Activated CD4-positive, CD25-positive, alpha-beta regulatory T cell treated with anti-CD3 and anti-CD28 coated beads, Interleukin-2, amount 50 U/mL, for 16 hours (primary cell): ENCODE measurements at places on chromosomes 4 and X.

DNA sequence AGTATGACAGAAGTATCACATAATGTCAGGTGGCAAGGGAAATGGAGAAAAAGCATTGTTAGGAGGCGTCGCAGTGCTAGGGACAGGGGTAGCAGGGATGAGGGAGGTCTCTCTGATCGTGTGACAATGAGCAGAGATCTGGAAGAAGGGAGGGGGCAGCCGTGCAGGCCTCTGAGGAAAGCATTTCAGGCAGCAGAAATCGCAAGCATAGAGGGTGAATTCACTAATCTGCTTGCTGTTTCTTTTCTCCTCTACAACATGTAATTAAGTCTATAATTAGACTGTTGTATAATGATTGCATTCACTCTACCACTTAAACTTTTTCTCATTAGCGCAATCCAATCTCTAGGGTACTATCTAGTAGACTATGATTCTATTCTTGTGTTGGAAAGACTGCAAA, 9.1 kb downstream of the CYP4V2 start:
- DNase-seq: no peak

DNA sequence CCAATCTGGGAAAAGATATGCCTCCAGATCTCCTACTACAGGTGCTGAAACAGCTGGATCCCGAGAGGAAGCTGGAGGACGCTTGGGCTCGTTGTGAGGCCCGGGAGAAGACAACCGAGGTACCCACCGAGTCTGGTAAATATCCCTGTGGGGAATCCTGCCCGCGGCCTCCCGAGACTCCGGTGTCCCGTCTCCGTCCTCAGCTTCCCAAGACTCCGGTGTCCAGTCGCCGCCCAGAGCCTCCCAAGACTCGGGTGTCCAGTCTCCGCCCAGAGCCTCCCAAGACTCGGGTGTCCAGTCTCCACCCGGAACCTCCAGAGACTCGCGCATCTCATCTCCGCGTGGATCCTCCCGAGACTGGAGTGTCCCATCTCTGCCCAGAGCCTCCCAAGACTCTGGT, 639 bp downstream of the FAM47B start:
- DNase-seq: no peak

DNA sequence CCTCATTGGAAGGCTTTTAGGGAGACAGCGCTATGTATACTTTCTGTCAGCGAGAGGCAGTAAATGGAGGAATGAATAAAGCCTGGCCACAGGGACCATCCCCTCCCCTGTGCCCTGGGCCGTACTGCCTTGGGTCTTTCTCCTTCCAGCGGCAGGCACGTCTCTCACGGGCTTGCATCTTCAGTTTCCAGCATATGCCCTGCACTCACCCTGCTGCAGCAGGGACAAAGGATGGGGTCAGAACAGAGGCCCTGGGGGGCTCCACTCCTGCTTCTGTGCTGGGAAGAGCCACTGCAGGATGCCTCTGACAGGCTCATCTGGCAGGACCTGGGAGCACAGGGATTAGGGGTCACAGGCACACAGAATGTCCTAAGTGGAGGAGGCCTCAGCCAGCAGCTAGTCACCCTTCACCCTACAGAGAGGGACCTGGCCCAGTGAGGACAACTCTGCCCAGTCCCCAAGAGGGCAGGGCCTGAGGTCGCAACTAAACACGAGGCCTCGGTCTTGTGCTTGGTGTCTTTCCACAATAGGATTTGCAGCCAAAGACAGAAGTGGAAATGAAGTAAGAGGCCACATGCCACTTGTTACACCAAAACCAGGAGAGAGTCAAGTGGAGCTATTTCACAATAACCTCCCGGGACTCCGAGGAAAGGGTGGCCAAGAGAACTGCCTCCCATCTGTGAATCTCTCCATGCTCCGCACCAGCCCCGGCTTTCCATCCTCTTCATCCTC, 150.8 kb downstream of the AFAP1 start:
- DNase-seq: no peak

DNA sequence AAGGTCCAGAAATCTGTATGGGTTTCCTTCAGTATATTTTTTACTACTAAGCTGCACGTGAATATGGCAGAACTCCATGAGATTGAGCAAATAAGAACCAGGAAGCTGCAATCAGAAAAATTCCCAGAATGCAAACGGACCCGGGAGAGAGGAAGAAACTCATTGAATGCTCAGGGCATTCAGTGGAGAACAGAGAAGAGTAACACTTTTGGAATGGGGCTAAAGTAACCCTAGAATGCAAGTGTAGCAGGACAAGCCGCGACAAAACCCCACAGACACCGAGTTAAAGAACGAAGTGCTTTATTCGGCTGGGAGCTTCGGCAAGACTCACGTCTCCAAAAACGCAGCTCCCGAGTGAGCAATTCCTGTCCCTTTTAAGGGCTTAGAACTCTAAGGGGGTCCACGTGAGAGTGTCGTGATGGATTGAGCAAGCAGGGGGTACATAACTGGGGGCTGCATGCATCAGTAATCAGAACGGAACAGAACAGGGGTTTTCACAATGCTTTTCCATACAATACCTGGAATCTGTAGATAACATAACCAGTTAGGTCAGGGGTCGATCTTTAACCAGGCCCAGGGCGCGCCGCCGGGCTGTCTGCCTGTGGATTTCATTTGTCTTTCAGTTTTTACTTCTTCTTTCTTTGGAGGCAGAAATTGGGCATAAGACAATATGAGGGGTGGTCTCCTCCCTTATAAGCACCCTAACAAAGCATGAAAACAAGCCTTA, 56.4 kb downstream of the RAB28 start:
- DNase-seq: no peak

DNA sequence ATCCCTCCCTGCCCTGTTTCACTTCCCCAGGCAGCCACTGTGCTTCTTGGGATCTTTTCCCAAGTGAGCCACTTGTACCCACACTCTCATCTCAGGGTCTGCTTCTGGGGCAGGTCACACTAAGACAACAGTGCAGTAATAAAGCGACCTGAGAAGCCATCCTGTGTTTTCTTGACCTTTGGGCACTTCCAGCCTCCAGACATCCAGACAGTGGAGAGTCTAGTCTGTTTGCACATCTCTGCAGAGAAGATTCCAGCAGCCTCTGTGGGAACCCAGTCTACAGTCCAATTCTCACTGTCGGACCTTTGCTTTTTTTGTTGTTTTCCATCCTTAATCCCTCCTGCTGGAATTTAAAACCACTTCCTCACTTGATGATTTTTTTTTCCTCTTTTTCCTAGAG, 50.3 kb upstream of the ATP6AP2 start:
- no peak for DNase-seq

DNA sequence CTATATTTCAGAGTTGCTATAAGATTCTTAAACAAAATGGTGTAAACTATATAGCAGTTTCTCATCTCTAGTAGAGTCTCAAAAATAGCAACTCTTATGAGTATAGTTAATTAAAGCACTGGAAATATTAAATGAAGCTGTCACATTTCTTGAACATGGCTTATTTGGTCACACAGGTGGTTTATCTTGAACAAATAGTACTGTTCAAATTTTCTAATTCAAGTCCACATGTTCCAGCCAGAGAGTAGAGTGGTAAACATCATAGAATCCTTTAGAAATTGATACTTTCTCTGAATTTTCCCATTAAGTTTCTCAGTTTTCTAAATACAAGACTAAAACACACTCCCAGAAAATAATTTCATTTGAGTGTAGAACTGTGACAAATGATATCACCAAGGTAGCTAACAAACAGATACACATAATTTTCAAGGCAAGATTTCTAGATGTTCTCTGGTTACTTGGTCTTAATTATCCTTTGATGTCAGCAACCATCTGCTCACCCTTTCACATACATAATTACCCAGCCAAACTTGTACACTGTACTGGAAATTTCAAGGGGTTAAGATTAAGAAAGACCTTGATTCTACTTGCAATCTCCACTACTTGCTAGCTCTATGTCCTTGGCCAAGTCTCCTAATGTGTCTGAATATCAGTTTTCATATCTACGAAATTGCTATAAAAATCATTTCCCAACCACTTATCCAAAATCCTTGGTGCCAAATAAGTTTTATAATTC, 24.3 kb upstream of the PAK3 start:
- DNase-seq: no peak

GRCh38 chrX:154419189-154419588, 7.8 kb downstream of the TAFAZZIN start:
- DNase-seq: no peak

DNA sequence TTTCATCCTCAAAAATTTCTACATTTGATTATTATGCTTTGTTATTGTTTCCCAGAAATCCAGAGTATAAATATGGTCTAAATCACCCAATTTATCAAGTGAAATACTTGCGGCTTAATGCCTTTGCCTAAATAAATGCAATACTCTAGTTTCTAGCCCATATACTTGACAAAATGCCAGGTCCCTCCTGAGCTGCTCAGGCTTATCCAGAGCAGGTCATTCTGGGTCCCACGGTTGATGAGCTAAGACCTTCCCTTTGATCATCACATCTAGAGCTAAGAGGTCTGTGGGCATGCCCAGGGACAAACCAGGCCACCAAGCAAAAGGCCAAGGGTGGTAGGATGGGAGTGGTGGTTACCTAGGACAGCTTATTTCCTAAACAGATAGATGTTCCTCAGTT, 180.1 kb downstream of the SMIM20 start:
- no peak for DNase-seq

DNA sequence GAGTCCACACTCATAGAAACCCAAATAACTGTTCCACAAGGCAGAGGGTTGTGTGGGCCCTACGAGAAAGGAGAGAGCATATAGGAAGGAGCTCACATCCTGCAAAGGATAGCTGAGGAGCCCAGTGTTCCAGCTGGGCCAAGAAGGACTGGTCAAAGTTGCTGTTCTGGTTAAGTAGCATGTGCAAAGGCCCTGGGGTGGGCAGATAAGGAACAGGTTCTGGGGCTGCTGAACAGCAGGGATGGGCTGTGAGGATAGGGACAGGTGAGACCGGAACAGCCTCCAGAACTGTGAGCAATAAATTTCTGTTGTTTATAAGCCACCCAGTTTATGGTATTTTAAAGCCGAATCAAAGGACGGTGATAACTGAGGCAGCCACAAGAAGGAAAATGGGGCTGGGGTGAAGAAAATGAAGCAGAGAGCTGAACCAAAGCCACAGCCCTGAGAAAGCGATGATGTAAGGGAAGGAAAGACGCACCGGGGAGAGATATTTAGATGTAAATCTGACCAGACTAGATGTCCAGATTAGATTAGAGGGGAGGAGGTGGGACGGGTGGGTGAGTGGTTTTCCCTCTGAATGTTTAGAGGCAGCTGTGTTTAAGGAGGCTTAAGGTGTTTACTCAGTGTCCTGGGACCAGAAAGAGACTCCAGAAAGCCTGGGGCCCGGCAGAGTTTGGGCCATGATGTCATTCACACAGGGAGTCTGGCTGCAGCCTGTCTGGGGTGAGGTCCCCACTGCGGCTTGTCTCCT, 180.8 kb upstream of the BCOR start:
- no peak for DNase-seq

- no peak for DNase-seq
These were observed 8.0 kb downstream of the KLF3 start for GRCh38 chr4:38672074-38672396.

GRCh38 chr4:40283968-40284367, 51.2 kb upstream of the CHRNA9 start:
- DNase-seq: peak; percentile 71

DNA sequence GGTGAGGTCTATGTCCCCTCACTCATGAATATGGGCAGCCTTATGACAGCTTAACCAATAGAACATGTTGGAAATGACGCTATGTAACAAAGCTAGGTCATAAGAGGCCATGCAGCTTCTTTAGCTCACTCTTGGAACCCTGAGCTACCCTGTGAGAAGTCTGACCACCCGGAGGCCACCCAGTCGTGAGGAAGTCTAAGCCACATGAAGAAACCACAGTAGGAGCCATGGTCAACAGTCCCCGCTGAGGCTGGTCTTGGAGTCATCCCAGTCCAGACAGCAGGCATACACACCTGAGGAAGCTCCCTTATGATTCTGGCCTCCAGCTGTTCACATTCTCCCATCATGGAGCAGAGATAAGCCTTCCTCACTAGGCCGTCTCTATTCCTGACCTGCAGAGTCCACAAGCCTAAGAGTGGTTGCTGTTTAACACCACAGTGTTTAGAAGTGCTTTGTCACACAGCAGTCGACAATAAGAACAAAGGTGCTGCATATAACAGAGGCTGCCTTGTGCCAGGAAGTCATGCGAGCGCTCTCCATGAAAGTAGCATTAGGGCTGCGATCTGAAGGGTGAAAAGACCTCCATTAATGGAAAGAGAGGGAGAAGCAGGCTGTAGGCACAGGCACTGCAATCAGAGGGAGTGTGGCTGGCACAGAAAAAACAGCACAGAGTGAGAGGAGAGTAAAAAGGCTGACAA, 38.2 kb downstream of the TSPAN5 start:
- DNase-seq: no peak

DNA sequence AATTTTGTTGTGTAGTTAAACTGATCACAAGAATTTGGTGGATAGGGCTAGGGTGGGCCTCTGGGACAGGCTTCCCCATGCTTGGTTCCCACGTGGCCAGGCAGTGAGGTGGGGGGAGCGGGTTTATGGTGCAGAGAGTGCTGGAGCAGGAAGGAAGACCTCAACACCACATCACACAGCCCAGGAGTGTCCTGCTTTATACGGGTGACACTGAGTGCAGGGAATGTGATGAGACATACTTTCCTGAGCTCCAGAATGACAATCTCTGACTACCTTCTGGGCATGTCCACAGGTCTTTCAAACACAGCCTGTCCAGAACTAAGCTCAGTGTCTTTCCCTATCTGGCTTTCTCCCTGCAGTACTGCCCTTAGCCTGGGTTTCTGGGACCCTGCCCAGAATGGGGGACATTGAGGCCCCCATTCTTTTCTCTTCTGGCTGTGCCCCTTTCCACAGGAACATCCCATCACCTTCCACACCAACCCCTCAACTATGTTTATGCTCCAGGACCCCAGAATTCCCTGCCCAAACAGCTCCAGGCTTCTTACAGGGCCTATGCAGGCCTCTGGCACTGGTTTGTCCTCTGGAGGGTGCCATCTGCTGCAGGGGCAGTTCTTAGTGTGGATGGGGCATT, 36.5 kb upstream of the RASL11B start:
- DNase-seq: no peak

DNA sequence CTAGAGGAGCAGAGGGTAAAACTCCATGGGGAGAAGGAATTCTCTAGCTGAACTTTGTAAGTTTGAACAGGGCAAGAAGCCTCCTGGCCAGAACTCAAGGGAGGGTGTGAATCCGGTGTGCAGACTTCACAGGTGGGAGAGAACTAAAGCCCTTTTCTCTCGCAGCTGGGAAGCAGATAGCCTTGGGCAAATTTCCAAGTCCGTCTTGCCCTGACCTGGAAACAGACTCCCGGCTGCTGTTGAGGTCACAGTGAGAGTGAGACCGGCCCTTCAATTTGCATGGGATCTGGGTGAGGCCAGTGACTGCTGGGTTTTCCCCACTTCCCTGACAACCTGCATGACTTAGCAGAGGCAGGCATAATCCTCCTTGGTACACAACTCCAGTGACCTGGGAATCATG, 94.5 kb upstream of the ZNF827 start:
- no peak for DNase-seq

- no peak for DNase-seq
These were observed 645.0 kb upstream of the ATOH1 start for GRCh38 chr4:93183576-93183975.

DNA sequence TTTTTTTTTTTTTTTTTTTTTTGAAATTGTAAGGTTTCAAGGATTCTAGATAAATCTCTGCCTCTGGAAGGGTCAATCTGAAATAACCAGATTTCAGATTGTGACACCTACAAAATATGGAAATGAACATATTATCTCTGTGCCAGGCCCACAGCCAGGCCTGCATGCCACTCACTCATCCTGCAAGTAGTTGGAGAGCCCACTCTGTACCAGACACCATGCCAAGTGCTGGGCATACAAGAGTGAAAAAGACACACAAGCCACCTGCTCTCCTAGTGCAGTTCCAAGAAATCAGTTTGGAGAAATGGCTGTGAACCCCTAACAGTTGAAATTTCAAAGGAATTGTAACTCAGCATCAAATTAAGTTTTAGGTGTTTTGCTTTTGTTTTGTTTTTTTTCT, 145.9 kb upstream of the NOCT start:
- DNase-seq: no peak
